CD4-positive, alpha-beta T cell treated with Interleukin-10 for 1 hour (primary cell): ENCODE measurements at places on chromosomes 2 and 18.

DNA sequence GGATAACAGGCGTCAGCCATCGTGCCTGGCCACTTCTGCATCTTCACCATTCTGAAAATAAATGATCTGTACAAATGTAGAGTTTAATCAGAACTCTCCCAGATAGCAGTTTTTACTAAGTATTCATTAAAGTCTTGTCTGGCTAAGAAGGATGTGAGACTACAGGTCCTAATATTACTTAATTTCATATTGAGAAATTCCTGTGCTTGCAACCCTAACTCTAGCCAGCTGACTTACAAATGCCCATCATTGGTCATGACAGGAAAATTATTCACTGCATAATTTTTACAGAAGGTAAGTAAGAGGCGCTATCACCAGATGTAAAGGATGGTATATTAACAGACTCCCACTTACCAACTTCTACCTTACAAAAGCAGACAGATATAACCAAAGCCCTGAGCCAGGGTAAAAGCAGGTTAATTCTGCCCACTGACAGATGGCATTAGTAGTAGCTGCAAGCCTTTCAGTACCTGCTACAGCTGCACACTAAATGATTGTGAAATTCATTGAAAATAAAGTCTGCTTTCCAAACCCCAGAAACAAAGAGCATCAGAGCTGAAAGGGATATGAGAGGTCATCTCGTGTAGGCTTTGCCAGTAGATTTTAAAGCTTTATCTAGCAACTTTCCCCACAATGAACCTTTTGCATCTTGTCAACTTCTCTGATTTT, 271.3 kb upstream of the STON1 start:
- DNase-seq: no peak

- no peak for DNase-seq
Observed at GRCh38 chr18:49910986-49911385, 97.7 kb upstream of the ACAA2 start.

DNA sequence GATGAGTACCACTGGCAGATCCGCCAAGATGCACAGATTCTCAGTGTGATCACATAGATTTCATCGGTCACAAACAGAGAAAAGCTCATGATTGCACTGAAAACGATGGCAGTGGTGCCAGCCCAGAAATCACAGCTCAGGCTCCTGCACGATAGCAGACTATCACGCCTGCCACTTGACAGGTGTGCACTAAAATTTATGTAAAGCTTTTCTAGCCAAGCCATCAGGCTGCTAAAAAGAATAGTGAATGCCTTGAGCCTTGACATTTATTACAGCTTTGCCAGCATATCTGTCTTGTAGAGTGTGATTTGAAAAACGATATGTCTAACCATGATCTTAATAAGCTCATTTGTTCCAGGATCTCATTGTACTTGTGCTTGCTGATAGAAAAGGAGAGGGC, 409.5 kb upstream of the CWC22 start:
- no peak for DNase-seq

DNA sequence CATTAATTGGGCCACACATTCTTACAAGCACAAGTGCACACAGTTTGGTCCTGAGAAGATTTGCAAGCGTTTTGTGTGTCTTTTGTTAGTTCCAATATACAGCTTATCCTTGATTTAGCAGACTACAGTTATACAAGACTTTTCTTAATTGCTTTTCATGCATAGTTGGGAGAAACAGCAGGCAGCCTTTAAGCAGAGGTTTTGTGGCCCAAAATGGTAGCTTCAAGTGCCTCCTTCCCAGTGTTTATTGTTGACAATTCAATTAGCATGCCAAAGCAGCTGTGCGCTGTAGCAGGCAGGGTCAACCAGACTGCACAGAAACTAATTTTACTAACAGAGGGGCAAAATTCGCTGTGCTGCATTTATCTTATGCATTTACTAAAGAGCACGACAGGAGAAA, 47.5 kb downstream of the FRZB start:
- DNase-seq: no peak

- DNase-seq: no peak
Observed at GRCh38 chr18:59484561-59485328, 125.7 kb upstream of the LMAN1 start.

- DNase-seq: no peak
Observed at GRCh38 chr2:53739032-53739431, 28.6 kb upstream of the CHAC2 start.
